ENCODE measurements at places on chromosomes 13 and 19. TPM values are rescaled to one million over a fixed set of nuclear protein-coding genes. Genes with fewer than 3 reads are reported as not detected.
A peak's percentile ranks its signal among the peaks of the same experiment; 100 is the strongest.

DNA sequence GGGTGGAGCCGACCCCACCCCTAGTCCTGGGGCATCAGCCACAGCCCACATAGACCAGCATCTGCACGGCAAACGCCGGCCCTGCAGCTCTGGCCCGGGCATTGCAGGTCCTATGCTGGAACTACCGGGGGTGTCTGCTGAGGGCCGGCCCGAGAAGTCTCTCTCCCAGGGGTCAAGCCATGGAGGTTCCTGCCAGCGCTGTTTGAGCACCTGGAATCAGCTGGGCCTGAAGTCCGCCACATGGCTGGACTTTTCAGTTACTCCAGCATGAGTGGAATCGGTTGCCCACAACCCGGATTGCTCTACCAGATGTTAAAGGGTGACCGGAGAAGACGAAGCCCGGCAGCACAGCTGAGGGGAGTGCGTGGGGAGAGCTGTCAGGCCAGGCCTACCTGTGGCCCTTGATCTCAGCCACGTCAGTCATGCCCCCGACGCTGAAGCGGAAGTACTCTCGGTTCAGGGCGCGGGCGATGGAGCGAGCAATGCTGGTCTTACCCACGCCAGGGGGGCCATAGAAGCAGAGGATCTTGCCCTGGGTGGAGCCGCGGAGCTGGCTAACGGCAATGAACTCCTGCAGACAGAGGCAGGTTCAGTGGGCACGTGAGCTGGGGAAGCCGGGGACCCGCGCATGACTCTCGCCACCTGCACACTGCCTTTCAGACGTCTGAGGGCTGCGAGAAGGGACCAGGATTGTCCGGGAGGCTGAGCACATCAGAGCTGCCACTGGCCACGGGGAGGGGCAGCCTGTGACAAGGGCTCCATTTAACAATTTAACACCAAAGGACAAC is 8.7 kb downstream of the RPL36 start:
- no peak for DNase-seq

GRCh38 chr19:6087074-6087571 is 23.2 kb downstream of the RFX2 start:
- DNase-seq, result no peak

DNA sequence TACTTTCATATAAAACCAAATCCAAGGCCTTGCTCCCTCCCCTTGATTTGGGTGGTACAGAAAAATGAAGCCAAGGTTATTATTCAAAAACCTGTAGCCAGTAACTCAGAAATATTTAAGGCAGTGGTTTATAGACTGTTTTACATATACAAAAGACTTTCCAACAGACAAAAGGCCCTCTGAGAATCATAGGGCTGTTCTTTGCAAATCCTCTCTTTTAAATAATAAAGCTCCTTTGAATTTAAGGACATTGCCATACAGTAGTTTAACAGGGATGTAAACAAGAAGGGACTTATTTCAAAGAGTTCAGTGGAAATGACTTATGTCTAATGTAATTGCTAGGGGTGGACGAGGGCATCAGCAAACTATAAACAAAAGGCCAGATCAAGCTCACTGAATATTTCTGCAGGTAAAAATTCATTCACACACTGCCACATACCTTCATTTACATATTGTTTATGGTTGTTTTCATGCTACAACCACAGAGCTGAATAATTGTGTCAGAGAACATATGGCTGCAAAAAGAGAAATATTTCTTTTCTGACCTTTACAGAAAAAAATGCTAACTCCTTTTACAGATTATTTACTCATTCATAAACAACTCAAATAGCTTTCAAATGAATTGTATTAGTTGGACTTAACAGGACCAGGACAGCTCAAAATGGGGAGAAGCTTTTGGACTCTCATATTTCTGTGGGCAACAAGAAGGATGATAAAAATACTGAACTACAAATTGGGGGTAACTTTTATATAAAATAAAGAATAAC is 665.6 kb downstream of the SLITRK1 start:
- no peak for DNase-seq

- no peak for DNase-seq
Observed at GRCh38 chr13:25874907-25875306, 176.9 kb downstream of the SHISA2 start.

GRCh38 chr13:83024232-83024631 is 858.0 kb downstream of the SLITRK1 start:
- DNase-seq, result no peak

- DNase-seq, result no peak
Observed at GRCh38 chr13:110214637-110215036, 92.3 kb downstream of the COL4A1 start.

DNA sequence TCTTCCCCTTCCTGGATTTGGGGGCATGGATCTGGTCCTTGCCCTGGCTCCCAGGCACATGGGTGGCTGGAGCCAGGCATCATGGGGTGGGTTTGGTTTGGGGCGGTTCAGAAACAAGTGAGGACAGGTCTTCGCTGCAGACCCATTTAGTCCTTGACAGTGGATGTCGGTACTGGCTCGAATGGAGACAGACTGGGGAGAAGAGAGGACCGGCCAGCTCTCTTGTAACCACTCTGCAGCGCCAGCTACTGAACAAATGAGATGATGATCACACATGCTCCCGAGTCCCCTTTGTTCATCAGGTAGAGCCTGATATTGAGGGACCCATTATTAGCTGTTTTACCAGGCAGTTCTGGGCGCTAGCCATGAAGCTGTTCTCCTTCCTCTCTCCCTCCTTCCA is 64.5 kb downstream of the CHST8 start:
- DNase-seq, result peak; percentile 4

CFAP97D2 gene
- total RNA-seq, result not detected

GRCh38 chr19:39405261-39405957 is 1.2 kb upstream of the ZFP36 start:
- DNase-seq, result peak; percentile 62

GRCh38 chr13:22107549-22107948 is 436.7 kb downstream of the FGF9 start:
- no peak for DNase-seq

- no peak for DNase-seq
Observed at GRCh38 chr13:50936679-50937078, 27.1 kb downstream of the RNASEH2B start.

DNA sequence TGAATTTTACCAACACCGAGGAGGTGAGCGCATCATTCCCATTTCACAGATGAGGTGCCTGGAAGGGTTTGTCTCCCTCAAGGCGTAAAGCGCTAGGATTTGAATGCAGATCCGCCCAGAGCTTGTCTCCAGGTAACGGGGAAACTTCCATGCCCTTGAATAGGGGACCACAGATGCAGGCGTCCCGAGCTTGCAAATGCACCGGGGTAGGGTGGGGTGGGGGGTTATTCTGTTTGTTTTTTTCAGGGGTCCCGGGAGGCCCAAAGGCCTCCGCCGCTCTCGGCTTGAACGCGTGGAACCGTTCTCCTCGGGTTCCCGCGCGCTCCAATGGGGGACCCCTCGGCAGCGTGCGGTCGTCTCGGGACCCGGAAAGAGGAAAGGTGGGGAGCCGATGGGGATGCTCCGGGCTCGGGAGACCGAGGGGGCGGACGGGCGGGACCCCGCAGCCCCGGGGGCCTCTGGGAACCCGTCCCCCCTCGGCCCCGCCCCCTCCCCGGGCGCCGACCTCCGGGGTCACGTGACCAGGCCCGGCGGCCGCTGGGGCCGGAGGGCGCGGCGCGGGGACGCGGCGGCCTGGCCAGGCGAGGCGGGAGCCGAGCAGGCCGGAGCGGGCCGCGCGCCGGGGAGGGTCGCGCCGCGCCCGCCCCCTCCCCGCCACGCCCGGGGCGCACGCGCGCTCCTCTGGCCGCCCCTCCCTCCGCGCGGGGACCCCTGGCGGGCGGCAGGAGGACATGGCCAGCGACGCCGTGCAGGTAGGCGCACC is at the start of gene PKN1:
TSS of gene PKN1 (plus strand) at position 516 of the 763 bp plus-strand sequence. CDS start at position 732, 216 bp downstream.
- peak; percentile 79 for DNase-seq

- no peak for DNase-seq
Observed at GRCh38 chr13:91135968-91136367, 211.5 kb upstream of the MIR17HG start.

- no peak for DNase-seq
Observed at GRCh38 chr19:12834566-12834943, at the start of gene RTBDN. RTBDN (minus strand) TSS chr19:12834579; CDS start chr19:12829979, 4,600 bp downstream.

ERFL gene
- 0.58 TPM for total RNA-seq

BCAM gene
- 22.2 TPM for total RNA-seq

KLK10 gene
- total RNA-seq, result 16.5 TPM

DNA sequence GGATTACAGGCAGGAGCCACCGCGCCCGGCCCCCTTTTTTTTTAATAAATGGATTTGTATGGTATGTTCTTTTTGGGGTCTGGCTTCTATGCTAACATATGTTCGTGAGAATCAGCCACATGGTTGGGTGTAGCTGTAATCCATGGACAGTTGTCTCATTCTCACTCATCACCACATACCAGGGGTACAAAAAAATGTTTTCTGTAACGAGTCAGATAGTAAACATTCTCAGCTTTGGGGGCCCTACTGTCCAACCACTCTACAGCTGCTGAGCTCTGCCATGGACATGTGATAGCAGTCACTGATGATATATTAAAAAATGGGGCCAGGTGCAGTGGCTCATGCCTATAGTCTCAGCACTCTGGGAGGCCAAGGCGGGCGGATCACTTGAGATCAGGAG is 5.1 kb upstream of the RETN start:
- no peak for DNase-seq

SMIM44 gene
- not detected for total RNA-seq

ZNF506 gene
- 24.6 TPM for total RNA-seq

- DNase-seq, result no peak
Observed at GRCh38 chr13:59279028-59279427, 884.7 kb downstream of the DIAPH3 start.

GRCh38 chr13:84086847-84087162 is 204.5 kb upstream of the SLITRK1 start:
- DNase-seq, result no peak

Measured in ovary (tissue), 10 donors.